ENCODE measurements at places on chromosomes 2 and 18.

DNA sequence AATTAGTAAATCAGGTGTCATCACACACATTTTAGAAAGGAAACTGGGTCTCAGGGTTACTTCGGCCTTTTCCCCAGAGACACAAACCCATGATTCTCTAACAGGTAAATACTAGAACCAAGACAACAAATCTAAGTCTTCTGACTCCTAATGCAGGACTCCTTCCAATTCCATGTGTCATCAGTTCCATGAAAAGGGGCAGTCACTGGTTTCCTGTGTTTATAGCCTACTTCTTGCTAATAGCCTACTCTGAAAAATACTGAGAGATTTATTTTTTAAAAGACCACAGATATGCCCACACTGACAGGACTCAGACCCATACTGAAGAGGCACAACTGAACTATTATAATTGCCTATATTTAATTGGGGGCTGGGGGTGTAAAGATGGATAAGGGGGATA, 33.0 kb downstream of the RAB1A start:
- DNase-seq = no peak

DNA sequence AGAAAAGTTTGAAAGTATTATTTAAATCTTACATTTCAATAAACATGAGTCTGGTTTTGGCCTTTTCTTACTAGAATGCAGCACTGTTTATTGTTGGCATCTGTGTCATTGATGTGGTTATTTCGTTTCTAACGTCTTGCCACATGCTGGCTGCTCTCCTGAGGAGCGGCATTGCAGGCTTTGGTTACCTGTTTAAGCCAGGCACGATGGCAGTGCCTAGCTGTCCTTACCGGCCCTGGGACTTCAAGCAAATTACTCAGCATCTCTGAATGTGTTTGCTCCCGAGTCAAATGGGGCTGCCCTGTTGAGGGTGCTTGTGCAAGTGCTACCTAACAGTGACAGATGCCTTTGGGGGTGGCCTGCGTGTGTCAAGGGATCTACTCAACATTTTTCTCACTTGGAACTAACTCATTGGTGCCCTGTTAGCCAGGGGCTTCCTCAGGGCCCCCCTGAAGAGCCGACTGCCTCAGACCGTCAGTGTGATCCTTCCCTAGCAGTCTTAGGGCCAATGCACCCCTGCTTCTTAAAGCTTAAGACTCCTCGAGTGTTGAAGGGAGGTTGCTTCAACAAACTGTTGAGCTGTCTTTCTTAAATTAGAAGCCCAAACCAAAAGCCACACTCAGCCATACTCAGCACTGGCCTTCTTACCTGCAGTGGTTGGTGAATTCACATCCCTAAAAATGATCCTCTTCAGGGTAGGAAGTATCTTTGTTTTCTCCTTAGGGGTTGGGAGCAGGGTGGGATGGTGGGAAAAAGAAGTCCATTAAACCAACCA, 151.5 kb downstream of the NCK2 start:
- peak; percentile 26 for DNase-seq

DNA sequence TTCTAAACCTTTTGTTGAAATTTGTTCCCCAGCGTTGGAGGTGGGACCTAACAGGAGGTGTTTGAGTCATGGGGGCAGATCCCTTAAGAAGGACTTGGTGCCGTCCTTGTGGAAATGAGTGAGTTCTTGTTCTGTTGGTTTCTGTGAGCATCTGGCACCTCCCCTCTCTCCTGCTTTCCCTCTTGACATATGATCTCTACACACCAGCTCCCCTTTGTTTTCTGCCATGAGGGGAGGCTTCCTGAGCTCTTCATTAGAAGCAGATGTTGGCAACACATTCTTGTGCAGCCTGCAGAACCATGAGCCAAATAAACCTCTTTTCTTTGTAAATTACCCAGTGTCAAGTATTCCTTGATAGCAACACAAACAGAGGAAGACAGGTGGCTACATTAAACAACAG, 23.8 kb downstream of the NABP1 start:
- DNase-seq = no peak

DNA sequence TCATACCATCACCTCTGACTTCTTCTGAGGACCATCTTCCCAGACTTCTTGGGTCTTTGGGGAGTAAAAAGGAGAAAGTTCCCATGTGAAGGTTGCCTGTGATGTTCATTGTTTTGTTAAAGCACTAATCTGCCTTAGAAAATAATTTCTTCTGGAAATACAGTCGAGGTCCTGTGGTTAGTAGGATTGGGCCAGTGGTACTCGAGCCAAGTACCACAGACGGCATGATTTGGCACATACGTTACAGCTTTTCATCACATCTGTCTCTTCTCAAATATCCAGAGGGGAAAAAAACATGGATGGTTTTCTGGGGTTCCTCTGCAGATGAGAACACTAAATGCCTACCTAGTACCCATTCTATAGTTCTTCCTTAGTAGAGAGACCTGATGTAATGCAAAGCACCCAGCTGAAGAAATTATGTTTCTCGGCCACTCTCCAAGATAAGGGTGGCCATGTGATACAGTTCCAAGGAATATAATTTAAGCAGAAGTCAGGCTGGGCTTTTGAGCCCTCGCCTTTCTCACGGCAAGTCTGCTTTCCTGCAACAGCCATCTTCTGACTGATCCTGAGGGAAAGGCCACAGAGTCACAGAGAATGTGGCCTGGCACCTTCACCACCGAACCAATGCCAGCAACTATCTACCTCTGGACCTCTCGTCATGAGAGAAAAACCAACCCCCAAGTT, 161.0 kb downstream of the RNF152 start:
- DNase-seq = no peak

- DNase-seq = no peak
Observed at GRCh38 chr18:23068570-23069310, 66.5 kb upstream of the CABLES1 start.

DNA sequence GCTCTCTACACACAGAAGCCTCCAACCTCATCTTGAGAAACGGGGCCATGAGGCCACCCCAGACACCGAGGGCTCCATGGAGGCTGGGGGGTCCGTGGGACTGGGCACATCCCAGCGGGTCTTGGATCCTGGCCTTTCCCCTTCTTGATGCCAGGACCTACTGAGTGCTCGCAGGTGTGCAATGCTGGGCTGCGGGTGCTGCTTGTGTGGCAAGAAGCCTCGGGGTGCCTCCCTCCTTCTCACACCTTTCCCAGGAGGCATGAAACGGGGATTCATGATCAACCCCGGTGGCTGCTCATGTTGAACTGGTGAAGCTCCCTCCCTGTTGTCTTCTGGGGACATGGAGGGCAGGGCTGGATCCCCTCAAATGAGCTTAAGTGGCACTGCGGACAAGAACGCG, 2.0 kb upstream of the BUB1 start:
- no peak for DNase-seq

DNA sequence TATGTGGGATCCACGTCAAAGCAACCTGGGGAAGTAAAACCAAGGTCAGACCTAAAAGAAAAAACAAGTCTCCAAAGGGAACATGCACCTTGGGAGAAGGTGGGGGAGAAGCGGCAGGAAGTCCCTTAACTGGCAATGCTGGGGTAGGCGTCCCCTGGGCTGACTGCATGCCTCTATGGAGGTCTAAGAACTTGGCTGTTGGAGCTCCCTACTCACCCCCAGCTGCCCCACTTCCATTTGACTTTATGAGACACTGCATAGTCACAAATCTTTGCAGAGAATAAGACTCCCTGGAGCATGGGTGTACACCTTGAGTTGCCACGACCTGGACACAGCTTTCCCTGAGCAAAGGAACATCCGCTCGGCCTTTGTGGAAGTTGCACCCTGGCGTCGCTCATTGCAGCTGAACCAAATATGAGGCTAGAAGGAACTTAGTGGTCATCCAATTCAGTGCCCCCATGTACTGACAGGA, 2.8 kb downstream of the CAPN14 start:
- no peak for DNase-seq

GRCh38 chr2:224210286-224211180, 171.4 kb upstream of the SERPINE2 start:
- DNase-seq = no peak

GRCh38 chr2:128252501-128252900, 66.2 kb downstream of the HS6ST1 start:
- DNase-seq = no peak

GRCh38 chr18:49019446-49020045, 68.8 kb upstream of the SMAD7 start:
- no peak for DNase-seq

DNA sequence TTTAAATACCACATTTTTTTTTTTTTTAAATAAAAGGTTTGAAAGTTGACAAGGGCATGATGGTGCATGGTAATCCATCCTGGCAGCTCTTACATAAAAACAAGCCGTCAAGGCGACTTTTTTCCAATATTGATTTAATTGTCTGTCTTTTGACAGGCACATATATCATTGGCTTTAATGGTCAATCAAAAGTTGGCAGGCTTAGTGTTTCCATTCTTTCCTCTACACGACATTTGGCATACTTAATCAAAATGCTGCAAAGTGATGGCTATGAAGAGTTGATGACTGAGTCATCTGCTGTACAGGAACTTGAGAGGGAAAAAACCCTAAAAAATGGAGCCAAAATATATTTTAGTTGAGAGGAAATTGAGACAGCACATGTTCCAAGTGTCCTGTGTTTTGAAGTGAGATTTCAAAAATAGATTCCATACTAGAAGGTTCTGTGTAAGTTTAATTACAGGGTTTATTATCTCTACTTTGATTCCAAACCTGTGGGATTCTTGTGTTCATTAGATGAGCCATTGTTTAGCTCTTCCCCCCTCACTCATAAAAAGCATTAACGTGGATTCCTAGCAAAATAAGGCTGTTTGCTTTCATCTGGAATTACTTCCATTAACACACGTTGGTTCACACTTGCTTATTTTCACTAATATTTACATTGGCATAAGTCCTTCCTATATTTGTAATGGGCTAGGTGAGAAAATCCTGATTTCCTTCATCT, 3.2 kb downstream of the TSHZ1 start:
- no peak for DNase-seq

Data from CD4-positive, CD25-positive, alpha-beta regulatory T cell (primary cell).